ENCODE measurements at places on chromosomes 5 and 9. TPM values are rescaled to one million over a fixed set of nuclear protein-coding genes. Genes with fewer than 3 reads are reported as not detected.

The TAF11L5 gene
- not detected for total RNA-seq

The PCDHB6 gene
- 0.15 TPM for total RNA-seq

GRCh38 chr9:113514061-113514460 lies 50.5 kb downstream of the RGS3 start:
- no peak for DNase-seq

DNA sequence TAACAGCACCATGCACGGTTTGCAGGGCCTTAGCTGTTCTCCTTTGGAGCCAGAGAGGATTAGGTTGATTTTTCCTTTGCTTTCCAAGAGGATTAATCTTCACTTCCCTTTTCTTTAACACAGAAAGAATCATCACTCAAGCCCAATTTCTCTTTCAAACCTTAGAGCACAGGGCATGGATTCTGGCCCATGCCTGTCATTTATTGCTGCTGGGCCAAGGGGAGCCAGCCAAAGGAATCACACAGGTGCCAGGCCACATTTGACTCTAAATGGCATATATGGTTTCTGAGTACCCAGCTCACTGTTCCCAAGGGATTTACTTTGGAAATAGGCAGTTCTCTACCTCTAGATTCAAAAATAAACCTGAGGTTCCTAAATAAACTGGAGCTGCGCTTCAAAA lies 58.3 kb downstream of the FBXL7 start:
- DNase-seq, result no peak

The STKLD1 gene
- total RNA-seq, result 1.7 TPM

DNA sequence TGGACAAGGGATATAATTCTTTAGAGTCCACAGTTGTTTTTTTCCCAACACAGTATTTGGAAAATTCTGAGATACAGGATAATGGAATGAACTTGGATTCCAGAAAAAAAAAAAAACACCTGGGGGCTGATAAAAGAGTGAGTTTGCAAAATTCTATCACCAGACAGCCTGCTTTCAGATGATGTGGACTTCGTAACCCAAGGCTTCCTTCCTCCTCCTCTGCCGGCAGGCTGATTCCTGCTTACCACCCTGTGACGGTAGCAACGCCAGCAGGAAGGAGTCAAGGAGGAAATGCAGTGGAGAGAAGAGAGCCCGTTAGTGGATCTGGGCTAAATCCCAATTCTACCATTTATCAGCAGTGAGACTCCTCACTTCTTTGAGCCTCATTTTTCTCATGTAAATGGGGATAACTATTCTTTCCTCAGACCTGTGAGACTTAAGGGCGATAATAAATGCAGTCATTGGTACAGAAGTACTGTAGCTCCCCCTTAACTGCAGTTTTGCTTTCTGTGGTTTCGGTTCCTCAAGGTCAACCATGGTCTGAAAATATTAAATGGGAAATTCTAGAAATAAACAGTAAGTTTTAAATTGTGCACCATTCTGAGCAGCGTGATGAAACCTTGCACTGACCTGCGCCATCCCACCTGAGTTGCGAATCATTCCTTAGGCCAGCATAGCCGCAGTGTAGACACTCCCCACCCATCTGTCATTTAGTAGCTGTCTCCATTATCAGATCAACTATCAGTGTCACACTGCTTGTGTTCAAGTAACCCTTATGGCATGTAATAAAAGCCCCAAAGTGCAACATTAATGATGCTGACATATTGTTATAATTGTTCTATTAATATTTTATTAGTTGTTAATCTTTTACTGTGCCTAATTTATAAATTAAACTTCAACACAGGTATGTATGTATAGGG lies 71.4 kb downstream of the DCP2 start:
- DNase-seq, result no peak

DNA sequence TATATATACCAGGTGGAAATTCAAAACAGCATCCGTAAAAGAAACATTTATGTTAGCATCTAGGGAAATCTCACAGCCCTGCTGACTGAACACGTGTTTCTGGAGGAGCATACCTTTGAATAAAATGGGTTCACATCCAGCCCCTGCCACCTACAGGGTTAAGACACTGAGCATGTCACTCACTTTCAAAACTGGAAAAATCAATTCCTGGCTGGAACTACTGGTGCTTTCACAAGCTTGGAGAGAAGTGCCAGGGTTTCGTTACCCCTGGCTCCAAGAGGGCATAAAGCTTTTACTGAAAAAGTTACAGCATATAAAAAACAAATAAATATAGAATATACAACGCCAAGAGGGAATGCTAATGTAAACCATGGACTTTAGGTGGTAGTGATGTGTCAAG lies 48.0 kb downstream of the SERINC5 start:
- no peak for DNase-seq

The SPATA31E1 gene
- total RNA-seq, result not detected
